ENCODE measurements at places on chromosomes 7 and 10.
A peak's percentile ranks its signal among the peaks of the same experiment; 100 is the strongest.

GRCh38 chr10:22784668-22785067, 70.3 kb upstream of the PIP4K2A start:
- DNase-seq: no peak

DNA sequence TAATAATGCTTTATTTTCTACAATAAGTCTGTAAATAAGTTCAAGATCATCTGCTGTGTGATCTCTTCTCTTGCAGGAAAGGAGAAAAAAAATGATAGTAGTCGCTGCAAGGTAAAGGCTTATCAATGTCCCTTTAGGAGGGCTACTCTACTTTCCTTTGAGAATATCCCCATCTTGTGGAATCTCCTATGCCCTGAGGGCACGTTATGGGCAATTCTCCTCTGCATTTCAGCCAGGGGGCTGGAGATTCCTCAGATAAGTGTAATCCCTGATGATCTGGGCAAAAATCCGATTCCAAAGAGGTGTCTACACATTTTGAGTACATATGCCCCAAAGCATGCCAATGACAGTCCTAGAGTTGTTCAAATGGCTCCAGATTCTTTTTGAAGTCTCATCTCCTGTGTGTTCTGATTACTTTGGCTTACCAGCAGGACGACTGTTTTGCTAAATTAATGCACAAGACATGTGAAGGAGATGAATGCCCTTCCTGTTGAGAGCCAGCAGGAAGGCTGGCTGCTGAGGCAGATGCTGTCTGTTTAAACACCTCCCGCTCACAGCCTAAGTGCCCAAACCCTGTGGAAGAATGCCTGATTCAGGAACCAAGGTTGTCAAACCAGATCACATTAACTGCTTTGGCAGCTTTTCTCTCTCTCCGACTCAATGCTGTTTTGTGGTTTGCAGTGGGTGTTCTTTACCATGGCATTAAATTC, 171.2 kb upstream of the COL1A2 start:
- peak; percentile 93 for DNase-seq

DNA sequence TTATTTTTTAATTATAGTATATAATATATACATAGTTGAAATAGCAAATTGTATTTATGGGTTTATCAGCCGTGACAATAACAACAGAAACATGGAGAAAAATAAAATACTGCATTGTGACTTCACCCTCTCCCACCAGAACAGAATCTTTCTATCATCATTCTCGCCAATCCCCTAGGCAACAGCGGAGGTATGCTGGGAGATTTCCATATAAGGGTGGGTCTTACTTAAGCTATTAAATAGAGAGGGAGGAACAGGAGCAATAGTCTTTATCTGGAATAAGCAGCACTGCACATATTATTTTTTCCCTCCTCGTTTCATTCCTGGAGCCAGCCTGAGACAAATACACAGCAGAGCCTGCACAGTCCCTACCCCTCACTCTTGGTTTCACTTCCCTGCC, 1214.9 kb downstream of the XPNPEP1 start:
- no peak for DNase-seq

DNA sequence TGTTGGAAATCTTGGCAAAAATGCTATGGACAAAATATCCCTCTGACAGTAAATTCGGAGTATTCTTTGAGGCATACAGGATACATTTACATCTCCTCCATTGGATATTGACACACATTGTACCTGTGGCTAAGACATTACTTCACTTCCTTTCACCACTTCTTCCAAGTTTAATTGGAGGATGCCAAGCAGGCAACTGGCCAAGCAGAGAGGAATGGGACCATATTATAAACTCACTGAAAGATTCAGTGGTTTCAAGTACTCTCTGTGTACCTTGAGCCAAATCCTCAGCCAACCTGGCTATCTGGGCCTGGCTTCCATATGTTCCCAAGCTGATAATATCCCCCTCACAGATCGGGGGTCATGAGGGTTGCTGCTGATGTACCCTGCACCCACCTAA, 14.7 kb upstream of the JCAD start:
- DNase-seq: no peak

DNA sequence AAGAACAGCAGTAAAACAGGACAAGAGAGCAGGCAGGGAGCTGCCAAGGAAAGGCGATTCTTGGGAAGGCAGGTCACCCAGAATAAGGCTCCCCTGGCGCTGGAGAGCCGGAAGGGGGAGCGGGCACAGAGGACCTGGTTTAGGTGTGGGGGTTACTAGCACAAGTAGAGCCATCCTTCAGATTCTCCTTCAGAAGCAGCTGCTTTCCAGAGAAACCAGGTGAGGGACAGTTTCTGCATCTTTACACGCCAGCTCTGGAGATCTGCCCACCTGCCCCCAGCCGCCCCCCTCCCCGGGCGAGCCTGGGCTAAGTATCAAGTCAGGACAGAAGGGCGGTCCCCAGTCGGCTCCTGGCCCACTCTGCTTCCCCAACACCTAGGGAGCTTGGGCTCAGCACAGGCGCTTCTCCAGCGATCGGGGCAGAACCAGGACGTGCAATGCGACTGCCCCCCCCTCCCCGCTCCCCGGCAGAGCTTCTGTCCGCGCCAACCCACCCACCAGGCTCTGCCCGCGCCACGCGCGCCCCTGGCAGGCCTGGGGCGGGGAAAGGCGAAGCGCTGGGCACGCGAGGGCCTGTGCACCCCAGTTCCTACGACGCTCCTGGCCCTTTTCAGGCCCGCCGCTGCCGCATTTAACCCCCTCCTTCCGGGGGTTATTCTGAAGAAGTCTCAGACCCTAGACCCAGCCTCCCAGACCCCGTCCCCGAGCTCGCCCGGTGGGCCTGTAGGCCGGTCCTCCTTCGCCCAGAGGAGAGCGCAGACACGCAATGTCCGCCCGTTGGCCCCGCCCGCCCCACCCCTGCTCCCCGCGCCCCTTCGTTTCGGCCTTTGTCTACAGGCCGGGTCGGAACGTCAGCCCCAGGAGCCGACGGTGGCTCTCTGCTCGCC, 4.4 kb upstream of the EN2 start:
- DNase-seq: no peak

- DNase-seq: no peak
These were observed 4.0 kb downstream of the MUC17 start for GRCh38 chr7:101023839-101024238.

DNA sequence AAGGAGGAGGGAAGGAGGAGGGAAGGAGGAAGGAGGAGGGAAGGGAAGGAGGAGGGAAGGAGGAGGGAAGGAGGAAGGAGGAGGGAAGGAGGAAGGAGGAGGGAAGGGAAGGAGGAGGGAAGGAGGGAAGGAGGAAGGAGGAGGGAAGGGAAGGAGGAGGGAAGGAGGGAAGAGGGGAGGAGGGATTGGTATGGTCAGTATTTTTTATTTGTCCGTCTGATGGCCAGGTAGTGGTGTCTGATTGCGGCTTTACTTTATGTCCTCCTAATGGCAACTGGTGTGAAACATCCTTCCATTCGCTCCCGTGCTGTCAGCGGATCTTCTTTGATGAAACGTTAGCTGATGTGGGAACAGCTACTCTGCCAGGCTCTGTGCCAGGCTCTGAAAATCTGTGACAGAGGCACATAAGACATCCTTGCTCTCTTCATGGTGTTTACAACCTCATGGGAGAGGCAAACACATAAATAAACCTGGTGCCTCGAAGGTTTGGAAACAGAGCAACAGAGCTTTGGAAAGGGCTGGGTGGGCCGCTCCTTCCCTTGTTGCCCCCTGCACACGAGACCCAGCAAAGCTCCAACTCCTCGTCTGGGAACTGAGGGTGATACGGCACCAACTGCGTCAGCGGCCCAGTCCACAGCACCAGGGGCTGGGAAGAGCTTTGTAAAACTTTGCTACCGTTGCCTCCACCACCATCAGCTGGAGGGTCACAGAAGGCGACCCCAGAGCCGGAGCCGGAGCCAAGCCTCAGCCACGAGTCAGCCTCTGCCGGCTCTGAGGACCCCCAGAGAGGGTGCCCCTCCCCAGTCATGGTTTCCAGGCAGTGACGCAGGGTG, 40.3 kb downstream of the PDGFA start:
- no peak for DNase-seq

- DNase-seq: no peak
These were observed 449.1 kb upstream of the ANKRD30A start for GRCh38 chr10:36676321-36676720.

DNA sequence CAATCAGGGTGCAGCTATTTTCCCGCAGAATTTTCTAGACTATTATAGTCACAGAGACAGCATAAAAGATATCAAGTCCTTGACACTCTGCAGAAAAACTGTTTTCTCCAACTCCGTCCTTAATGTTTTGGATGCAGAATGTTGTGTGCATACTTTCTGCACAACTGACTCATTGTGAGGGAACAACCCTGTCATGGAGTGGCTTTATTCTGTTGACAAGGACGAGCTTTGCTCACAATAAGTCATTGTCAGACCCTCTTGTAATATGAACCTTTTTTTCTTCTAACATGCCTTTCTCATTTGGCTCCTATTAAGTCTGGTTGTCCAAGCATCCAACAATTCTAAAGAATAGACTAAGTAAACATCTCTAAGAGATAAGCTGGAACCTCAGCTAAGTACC, 17.3 kb downstream of the ABCB4 start:
- no peak for DNase-seq

Data from NCI-H69 (cell line).